ENCODE measurements at places on chromosomes 11 and 22.

DNA sequence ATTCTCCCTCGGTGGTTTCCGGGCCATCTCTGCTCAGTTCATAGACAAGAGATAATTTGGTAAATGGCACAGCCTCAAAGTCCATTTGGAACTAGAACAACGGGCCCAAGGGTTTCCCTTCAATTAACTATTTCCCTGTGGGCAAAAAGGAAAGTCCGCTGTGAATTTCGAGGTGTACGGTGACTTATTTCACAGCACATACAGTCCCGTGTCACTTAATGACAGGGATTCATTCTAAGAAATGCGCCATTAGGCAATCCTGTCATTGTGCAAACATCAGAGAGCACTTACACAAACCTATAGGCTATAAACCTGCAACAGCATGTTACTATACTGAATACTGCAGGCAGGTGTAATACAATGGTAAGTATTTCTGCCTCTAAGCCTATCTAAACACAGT, 551.6 kb downstream of the OPCML start:
- DNase-seq: no peak

- DNase-seq: no peak
These were observed 237.6 kb upstream of the CCDC179 start for GRCh38 chr11:23097891-23098290.

DNA sequence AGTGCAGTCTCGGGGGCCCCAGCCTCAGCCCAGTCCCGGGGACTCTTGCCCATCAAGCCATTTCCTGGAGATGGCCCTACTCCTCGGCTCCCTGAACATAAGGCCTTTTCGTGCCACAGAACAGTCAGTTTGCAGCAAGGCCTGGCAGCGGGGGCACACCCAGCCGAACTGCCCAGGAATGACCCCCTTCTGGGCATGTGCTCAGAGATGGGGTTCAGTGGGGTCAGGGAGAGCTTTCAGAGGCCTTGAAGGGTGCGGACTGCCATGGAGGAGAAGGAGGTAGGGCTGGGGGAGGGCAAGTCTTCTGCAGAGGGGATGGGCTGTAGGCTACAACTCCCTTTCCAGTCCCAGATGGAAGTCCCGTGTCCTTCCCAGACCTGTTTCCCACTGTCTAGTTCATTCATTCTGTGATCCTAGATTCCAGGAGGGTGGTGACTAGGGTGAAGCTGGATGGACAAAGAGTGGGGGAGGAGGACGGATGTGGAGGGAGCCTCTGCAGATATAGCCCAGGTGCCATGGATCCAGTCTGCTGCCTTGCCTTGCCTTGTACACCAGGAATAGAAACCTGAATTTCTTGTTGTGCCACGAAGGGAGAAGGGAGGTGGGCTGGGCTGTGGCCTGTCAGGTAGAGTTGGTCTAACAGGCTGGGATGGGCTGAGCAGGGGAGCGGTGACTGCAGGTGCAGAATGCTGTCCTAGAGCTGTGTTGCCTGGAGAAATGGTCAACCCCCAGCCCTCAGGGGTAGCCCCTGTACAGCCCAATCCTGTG, 14.2 kb upstream of the OMP start:
- no peak for DNase-seq

DNA sequence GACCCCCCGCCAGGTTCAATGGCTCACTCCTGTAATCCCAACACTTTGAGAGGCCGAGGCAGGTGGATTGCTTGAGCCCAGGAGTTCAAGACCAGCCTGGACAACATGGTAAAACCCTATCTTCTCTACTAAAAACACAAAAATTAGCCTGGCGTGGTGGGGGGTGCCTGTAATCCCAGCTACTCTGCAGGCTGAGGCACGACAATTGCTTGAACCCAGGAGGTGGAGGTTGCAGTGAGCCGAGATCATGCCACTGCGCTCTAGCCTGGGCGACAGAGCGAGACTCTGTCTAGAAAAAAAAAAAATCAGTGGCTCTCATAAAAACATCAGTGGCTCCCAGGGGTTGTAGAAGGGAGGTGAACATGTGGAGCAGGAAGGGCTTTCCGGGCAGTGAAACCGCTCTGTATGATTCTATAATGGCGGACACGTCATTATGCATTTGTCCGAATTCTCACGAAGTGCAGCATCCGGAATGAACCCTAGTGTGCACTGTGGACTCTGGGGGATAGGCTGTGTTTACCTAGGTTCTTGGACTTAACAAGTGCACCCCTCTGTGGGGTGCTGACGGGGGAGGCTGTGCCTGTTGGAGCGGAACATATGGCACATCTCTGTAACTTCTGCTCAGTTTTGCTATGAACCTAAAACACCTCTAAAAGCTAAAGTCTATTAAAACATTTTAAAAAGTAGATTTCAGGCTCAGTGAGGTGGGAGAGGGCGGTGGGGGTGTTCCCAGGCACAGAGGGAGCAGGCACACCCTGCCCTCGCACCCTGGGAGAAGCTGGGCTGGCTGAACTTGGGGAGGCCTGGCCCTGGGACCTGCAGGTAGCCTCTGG, 49.1 kb upstream of the SEPTIN5 start:
- no peak for DNase-seq

- DNase-seq: no peak
These were observed 3.0 kb upstream of the NRGN start for GRCh38 chr11:124736736-124737135.

GRCh38 chr11:106216281-106216680, 138.8 kb downstream of the AASDHPPT start:
- DNase-seq: no peak

DNA sequence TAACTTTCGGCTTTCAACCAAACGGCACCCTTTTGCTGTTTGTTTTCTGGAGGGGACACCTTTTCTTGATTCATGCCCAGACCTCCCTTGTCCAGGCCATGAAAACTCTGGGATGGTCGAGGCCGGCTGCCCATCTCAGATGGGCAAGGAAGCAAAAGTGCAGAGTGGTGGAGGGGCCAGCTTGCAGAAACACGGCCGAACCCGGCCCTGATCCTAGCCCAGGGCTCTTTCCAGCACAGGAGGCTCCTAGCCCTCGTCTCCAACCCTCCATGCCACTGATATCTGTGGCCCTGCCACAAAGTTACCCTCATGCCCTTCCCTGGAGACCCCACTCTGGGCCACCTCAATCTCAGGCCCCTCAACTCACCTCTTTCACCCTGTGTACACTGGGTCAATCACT, 18.9 kb upstream of the SLC22A12 start:
- DNase-seq: no peak

DNA sequence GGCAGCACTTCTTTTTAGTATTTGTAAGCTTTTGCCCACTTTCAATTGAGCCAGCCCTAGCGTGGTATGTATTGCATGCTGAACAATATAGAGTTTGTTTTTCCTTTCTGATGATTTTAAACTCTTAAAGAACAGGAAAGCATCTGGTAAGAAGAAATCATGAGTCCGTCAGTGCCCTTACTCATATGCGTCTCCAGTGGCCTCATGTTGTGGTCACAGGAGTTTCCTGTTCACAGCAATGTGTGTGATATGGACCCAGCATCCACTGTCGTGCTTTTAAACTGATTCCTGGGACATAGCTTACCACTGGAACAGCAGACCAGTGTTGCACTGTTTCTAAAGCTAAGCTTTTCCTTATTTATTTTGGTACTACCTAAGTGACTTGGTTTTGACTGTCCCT, 40.1 kb downstream of the BID start:
- no peak for DNase-seq

GRCh38 chr11:16788141-16789062, 50.0 kb downstream of the C11orf58 start:
- DNase-seq: no peak

DNA sequence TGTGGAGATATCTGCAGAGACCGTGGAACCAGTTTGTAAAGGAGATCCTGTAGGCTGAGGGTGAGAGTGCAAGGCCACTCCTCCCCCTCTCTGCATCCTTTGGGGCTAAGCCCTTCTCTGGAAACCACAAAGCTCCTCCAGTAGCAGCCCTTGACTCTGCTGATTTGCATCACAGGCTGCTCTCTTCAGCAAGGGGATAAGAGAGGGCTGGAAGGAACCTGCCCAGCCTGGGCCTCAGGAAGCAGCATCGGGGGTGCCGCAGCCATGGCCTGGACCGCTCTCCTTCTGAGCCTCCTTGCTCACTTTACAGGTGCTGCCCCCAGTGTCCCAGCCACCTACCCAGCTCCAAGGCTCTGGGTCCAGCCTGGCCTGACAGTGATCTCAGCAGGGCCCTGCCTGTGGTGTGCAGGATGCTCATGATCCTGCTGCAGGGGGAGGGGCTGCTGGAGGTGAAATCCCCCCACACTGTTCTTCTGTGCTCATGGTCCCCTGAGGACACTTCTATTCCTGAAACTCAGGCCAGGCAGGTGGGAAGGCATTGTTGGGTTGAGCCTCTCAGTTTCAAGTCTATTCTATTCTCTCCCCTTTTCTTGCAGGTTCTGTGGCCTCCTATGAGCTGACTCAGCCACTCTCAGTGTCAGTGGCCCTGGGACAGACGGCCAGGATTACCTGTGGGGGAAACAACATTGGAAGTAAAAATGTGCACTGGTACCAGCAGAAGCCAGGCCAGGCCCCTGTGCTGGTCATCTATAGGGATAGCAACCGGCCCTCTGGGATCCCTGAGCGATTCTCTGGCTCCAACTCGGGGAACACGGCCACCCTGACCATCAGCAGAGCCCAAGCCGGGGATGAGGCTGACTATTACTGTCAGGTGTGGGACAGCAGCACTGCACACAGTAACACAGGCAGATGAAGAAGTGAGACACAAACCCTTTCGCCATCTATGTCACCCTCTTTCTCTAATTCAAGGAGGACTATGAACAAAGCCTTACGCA, 68.5 kb upstream of the IGLL5 start:
- DNase-seq: no peak

- no peak for DNase-seq
These were observed 667 bp downstream of the DGCR6L start for GRCh38 chr22:20319041-20319744.

DNA sequence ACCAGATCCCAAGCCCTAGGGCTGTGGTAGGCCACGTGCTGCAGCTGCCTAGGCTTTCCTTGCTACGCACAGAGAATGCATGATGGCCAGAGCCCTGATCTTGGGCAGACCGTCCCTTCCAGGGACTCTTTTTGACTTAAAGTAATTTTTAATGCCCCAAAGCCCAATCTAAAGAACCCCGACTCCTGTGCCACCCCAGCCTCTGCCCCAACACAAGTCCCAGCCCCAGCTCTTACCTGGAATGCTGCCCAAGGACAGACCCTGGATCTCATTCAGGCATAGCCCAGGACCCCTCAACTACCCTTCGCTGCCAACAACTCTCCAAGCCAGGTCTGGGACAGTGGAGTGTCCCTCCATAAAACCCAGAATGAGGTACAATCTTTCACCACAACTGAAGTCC, 211.7 kb upstream of the B3GAT1 start:
- DNase-seq: no peak

DNA sequence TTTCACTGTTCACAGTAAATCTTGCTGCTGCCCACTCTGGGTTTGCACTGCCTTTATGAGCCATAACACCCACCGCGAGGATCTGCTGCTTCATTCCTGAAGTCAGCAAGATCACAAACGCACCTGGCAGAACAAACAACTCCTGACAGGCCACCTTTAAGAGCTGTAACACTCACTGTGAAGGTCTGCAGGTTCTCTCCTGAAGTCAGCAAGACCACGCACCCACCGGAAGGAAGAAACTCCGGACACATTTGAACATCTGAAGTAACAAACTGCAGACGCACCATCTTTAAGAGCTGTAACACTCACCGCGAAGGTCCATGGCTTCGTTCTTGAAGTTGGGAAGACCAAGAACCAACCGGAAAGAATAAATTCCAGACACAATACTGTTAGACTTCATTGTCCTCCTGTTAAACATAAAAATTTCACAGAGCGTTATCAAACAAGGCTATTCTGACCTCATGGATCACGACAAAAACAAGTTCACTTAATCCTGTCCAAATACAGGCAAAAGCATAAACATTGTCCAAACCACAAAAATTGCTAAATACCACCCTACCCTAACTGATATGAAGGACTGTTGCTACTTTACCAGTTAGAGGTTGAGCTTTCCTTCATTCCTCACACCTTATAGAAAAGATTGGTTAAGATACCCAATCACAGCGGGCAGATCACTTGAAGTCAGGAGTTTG, 3.0 kb upstream of the CCDC117 start:
- DNase-seq: no peak

GRCh38 chr11:35711173-35711910, 48.8 kb downstream of the TRIM44 start:
- DNase-seq: no peak

DNA sequence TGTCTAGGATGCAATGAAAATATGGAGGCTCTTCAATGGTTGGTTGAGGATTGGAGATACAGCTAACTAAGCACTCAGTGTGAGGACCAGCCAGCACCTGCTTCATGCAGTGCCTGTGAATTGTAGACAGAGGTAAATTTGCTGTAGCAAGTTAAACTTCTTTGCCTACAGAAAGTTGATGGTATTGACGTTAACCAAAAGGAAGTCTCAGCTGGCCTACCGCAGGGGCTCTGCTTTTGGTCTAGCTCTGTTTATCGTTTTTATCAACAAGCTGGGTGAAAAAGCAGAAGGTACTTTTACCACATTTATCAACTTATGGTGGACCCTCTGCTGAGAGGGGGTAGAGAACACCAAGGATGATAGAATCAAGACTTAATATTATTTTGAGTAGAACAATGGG, 51.6 kb downstream of the GRAMD1B start:
- no peak for DNase-seq

DNA sequence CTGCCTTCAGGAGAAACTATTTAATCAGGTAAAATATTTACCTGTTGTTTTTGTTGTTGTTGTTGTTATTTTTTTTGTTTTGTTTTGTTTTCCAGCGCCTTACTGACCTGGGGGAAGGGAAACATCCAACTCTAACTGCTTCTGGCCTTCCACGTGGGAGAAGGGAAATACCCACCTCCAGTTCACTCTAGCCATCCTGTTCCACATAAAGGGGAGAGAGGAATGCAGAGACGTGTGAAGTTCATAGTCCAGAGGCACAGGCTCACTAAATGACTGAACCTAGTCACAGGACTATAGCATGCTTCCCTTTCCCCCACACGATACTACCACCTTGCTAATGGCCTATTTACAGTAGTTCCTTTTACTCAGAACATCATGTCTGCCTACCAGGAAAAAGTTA, 72.4 kb upstream of the VSTM5 start:
- no peak for DNase-seq

DNA sequence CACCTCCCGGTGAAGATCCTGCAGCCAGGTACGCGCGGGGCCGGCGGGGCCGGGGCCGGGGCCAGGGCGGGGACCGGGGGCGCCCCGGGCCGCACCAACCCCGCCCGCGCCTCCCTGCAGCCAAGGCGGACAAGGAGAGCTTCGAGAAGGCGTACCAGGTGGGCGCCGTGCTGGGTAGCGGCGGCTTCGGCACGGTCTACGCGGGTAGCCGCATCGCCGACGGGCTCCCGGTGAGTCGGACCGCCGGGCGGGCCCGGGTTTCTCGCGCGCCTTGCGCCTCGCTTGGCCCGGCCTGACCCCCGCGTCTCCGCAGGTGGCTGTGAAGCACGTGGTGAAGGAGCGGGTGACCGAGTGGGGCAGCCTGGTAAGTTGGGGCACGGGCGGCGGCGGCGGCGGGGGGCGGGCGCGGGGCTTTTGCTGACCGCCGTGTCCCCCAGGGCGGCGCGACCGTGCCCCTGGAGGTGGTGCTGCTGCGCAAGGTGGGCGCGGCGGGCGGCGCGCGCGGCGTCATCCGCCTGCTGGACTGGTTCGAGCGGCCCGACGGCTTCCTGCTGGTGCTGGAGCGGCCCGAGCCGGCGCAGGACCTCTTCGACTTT, 531 bp downstream of the PIM3 start:
- no peak for DNase-seq

- no peak for DNase-seq
These were observed 12.8 kb upstream of the CLPB start for GRCh38 chr11:72446929-72447769.
